DND-41 (cell line): ENCODE measurements at places on chromosomes 7 and 10.

- H3K4me1 ChIP-seq = no peaks in the 10 kb centered on the region
- H3K27ac ChIP-seq = no peak overlapping the region
- no peak overlapping the region for H3K4me3 ChIP-seq
- DNase-seq = no peak
- peaks cover 5% of the 10 kb centered on the region for H3K27me3 ChIP-seq
- H3K36me3 ChIP-seq = no peaks in the 10 kb centered on the region
Observed at GRCh38 chr10:78688901-78689583, 379.7 kb upstream of the ZMIZ1 start.

- H3K27me3 ChIP-seq = no peaks in the 10 kb centered on the region
- no peak overlapping the region for H3K27ac ChIP-seq
- H3K4me1 ChIP-seq = no peaks in the 10 kb centered on the region
- H3K4me3 ChIP-seq = no peak overlapping the region
Observed at GRCh38 chr7:113414401-113415035, 296.2 kb upstream of the SMIM30 start.

DNA sequence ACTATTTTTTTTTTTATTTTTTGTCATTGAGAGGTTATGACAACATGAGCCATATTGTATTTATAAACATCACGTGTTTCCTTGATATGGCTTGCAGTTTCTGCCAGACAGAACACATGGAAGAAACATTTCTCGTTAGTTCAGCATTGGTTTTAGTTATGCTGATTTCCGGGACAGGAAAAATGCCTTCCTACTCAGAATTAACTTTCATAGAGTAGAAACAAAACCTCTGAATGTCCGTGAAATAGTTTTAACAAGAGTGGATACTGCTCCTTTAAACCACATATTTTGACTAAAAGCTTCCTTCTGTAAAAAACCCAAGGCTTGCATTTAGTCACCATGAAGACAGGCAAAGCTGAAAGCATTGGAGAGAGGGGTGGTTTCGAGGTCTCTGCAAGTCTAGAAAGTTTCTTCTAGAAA, 240.4 kb downstream of the KIAA1217 start:
- peaks cover 10% of the 10 kb centered on the region for H3K4me1 ChIP-seq
- H3K27ac ChIP-seq = no peak overlapping the region
- no peak for DNase-seq
- no peaks in the 10 kb centered on the region for H3K36me3 ChIP-seq
- H3K27me3 ChIP-seq = no peaks in the 10 kb centered on the region
- H3K4me3 ChIP-seq = no peak overlapping the region

DNA sequence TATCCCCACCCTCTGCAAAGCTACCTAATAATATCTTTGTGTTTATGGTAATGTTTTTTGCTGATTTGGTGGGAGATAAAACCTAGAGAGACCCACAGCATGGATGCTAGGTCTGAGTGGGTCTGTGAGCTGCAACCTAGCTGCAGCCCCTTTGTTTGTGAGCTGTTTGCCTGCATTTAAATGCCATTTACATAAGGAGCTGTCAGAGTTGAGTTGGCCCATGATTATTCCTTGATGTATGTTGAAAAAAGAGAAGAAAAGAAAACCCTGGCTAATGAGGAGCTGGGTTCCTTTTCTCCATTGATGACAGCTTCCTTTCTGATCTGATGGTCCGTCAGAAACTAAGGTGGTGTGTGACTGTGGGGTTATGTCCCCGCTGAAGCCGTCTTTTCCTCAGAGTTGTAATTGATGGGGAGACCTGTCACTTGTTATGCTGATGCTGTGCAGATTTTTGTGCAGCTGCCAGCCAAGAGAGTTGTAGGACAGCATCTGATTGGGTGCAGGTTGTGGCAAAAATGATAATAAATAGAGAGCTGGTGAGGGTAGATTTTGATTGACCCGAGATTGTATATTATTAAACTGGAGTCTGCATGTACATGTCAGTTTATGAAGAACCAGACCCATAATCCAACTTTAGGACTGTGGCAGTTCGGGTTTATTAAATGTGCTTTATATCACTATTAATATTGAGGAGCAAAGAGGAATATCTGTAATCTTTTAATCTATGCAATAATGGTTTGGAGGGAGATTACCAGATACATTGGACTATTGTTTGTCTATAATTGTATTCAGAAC, 219.8 kb downstream of the AUTS2 start:
- H3K27ac ChIP-seq = no peak overlapping the region
- no peaks in the 10 kb centered on the region for H3K4me1 ChIP-seq
- no peaks in the 10 kb centered on the region for H3K27me3 ChIP-seq
- no peaks in the 10 kb centered on the region for H3K36me3 ChIP-seq
- no peak for DNase-seq

DNA sequence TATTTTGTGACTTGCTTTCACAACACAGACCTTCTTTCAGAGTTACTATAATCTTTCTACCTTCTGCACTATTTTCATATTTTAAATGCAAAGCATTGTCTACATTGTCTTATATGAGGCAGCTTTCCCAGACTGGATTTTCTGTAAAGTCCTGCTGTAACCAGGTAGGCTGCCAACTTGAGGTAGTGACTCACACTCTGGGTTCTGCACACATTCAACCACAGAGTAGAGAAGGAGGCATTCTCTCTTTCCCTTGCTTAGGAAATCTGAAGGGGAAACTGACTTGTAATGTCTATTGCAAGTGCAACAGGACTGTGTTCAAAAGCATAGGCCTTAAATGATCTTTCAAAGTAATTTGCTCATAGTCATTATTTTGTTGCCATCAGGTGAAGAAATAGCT, 461.4 kb downstream of the GRM8 start:
- no peaks in the 10 kb centered on the region for H3K4me1 ChIP-seq
- H3K27me3 ChIP-seq = no peaks in the 10 kb centered on the region
- no peaks in the 10 kb centered on the region for H3K36me3 ChIP-seq
- no peak overlapping the region for H3K27ac ChIP-seq
- no peak overlapping the region for H3K4me3 ChIP-seq
- DNase-seq = no peak

DNA sequence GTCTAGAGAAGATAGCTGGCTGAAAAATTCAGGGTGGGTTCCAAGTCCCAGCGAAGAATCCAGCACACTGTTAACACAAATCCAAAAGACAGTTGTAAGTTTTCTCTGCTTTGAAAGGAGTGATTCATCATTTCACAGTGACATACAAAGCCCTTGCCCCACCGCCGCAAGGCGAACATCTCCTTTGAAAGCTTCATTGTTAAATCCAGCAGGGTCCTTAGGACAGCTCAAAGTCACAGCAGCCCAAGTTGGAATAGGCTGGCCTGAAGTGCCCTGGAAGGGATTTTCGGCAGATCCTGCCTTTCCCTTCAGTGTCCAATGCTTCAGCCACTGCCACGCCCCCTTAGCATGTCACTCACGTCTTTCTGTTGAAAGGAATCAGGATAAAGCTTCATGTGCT, 526.1 kb downstream of the CALN1 start:
- no peaks in the 10 kb centered on the region for H3K27me3 ChIP-seq
- H3K27ac ChIP-seq = peak overlapping the region; percentile 40
- no peak for DNase-seq
- no peaks in the 10 kb centered on the region for H3K36me3 ChIP-seq
- no peak overlapping the region for H3K4me3 ChIP-seq

DNA sequence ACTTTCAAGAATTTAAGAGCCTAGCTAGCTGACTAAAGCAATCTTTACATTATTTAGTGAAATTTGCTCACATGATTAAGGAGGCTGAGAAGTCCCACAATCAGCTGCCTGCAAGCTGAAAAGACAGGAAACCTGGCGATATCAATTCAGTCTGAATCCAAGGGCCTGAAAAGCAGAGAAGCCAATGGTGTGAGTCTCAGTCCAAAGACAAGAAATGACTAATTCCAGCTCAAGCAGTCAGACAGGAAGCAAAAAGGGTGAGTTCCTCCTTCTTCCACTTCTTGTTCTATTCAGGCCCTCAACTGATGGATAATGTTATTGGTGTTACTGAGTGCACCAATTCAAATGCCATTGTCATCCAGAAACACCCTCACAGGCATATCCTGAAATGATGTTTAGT, 1231.6 kb upstream of the CELF2 start:
- DNase-seq = no peak
- H3K27me3 ChIP-seq = peaks cover 7% of the 10 kb centered on the region
- H3K4me1 ChIP-seq = no peaks in the 10 kb centered on the region
- H3K4me3 ChIP-seq = no peak overlapping the region

GRCh38 chr10:79270466-79271246, 76.6 kb upstream of the PPIF start:
- H3K4me1 ChIP-seq = no peaks in the 10 kb centered on the region
- H3K36me3 ChIP-seq = peaks cover 6% of the 10 kb centered on the region; the same call in 1 of the 2 replicates
- no peaks in the 10 kb centered on the region for H3K27me3 ChIP-seq

DNA sequence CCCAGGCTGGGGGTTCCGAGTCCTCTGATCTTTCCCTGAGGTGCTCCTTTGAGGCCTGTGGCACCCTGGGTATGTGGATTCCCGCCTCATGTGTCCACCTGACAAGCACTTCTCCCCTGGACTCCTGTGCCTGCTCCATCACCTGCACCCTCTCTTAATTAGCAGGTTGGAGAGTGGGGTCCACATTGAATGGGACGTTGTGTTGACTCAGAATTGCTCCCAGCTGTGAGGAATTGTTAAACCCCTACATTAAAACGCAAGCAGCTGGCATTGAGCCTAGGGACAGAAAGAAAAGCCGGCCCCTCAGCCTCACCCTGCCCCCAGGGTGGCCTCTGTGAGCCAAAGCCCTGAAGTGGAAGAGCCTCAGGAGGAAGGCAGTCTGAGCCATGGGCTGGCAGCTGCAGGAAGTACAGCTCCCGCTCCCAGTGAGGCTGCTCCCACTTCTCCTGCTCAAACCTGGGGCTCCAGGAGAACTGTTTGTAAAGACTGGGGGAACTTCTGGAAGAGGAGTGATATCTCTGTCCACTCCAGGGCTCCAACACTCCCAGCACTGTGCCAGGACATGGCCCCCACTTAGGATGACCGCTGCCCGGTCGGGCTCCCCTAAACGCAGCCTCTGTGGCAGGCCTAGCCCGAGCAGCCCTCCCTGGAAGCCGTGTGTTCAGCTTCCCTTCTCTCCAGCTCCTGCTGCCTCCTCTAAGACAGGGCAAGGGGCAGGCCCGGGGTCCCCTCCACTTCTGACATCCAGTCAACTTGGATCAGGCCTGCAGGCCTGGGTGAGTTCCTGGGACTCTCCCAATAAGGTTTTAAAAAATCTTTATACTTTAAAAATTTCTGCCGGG, 1.8 kb upstream of the OPN4 start:
- peaks cover 7% of the 10 kb centered on the region for H3K27me3 ChIP-seq
- H3K4me3 ChIP-seq = no peak overlapping the region
- H3K4me1 ChIP-seq = no peaks in the 10 kb centered on the region
- H3K36me3 ChIP-seq = no peaks in the 10 kb centered on the region
- no peak for DNase-seq

DNA sequence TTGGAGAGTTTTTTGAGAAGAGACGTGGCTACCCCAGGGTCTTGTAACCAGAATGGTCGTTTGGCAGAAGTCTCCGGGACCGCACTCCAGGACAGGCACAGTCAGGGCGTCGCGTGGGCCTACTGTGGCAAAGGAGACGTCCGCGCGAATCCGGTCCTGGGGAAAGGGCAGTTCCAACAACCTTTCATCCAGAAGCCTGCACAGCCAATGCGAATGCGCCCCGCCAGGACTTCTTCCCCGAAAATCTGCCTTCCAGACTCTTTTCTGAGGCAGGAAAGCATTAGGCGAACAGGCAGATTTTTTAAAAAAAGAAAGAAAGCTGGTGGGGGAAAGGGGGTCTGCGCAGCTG, 2.0 kb downstream of the HPSE2 start:
- no peaks in the 10 kb centered on the region for H3K27me3 ChIP-seq
- H3K36me3 ChIP-seq = no peaks in the 10 kb centered on the region
- DNase-seq = no peak
- H3K4me3 ChIP-seq = no peak overlapping the region
- no peaks in the 10 kb centered on the region for H3K4me1 ChIP-seq
- no peak overlapping the region for H3K27ac ChIP-seq

DNA sequence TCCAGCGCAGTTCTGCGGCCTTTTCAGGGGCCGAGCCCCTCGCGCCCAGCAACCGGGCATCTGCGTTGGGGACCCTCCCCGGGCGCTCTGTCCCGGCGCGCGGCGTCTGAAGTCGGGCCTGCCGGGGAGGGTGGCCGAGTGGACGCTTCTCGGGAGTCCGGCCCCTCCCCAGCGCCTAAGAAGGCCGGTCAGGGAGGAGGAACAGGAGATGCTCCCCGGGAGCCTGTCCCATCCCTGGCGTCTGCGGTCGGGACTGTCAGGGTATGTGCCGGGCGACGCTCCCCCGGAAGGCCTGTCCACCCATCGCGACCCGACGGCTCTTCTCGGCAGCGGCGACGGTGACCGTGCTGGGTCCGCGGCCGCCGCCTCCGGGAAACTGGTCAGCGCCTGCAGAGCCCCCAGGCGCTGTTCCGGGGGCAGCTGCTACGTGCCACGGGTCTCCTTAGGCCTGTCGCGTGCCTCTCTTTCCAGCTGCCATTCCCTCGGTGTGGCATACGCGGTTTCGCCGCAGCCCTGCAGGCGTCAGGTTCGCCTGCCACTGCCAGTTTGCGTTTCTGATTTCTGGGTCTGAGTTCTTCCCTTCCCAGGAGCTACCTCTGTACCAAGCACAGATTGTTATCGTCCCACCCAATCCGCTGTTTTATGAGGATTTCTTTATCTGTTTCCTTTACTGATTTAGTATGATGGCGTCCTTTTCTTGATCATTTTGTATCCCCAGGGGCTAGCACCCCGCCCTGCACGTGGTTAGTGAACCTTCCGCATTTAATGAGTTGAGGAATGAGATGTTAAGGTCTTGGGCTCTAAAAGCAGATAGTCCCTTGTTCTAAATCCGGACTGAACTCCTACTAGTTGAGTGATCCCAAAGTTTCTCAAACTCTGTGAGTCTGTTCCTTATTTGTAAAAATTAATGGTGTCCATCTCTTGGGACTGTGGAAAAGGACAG, 782 bp downstream of the IFIT5 start:
- H3K27ac ChIP-seq = peak overlapping the region; percentile 92
- H3K4me1 ChIP-seq = peaks cover 67% of the 10 kb centered on the region
- no peaks in the 10 kb centered on the region for H3K27me3 ChIP-seq
- DNase-seq = peak; percentile 58
- H3K4me3 ChIP-seq = peak overlapping the region; percentile 80

GRCh38 chr7:42698600-42699374, 213.1 kb downstream of the C7orf25 start:
- DNase-seq = no peak
- H3K27ac ChIP-seq = no peak overlapping the region
- H3K4me3 ChIP-seq = no peak overlapping the region
- no peaks in the 10 kb centered on the region for H3K4me1 ChIP-seq
- no peaks in the 10 kb centered on the region for H3K36me3 ChIP-seq

- no peaks in the 10 kb centered on the region for H3K27me3 ChIP-seq
- no peak for DNase-seq
- H3K4me1 ChIP-seq = no peaks in the 10 kb centered on the region
- no peak overlapping the region for H3K27ac ChIP-seq
Observed at GRCh38 chr7:114140561-114140960, 221.8 kb upstream of the PPP1R3A start.

DNA sequence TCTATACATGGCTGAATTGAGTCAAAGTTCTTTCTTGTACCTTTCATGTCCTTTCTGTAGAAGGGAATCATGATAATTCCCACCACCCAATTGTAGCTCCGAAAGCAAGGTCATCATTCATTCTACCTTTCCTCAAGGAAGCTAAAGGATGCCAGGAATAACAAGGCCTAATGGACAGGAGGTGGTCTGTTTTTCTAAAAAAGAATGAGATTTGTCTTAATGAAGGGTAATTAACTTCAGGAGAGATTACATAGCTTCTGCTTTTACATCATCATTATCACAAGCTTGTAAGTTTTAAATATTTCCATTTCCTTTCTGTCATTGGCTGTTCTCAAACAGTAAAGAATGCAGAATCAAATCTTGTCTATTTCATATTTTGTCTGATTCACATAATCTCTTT, 249.5 kb upstream of the SORCS1 start:
- no peaks in the 10 kb centered on the region for H3K36me3 ChIP-seq
- no peaks in the 10 kb centered on the region for H3K27me3 ChIP-seq
- H3K27ac ChIP-seq = no peak overlapping the region
- H3K4me1 ChIP-seq = no peaks in the 10 kb centered on the region
- no peak overlapping the region for H3K4me3 ChIP-seq
